ENCODE measurements at places on chromosomes 1 and 21.

DNA sequence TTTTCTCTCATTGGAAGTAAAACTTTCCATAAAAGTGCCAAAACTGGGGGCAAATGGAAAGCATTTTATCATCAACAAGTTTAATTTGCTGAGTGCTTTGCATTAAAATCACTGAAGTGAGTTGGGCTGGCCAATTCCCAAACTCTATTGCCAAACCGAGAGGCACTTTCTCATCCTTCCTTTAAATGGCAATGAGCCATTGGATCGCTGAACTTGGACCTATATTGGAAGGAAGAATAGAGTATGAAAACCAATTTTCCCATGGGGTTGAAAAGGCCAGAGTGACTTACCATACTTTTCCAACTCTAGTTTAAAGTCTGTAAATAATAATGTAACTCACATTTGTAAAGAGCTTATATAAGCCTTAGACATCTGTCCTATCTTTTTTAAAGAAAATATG lies 189.1 kb upstream of the C1orf87 start:
- DNase-seq: no peak

- no peak for DNase-seq
Measured at GRCh38 chr21:41236352-41236973, 68.5 kb downstream of the BACE2 start.

GRCh38 chr1:165828669-165829329 lies 1.4 kb downstream of the UCK2 start:
- DNase-seq: peak; percentile 12

DNA sequence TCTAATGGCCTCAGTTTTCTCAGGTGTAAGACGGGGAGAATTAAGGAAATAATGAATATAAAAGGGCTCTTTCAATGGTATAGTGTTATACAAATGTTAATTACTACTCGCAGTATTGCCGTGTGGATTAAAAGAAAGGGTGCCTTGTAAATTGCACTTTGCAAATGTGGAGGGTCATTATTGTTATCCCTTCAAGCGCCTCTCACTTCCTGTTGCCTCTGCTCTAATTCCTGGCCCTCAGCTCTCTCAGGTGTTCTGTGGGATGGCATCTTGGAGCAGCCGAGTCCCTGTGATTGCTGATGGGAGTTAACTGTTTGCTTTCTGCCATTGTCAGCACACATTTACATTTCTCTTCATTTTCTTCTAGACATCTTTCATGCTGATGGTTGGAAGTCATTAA lies 7.1 kb upstream of the S100A11 start:
- no peak for DNase-seq

DNA sequence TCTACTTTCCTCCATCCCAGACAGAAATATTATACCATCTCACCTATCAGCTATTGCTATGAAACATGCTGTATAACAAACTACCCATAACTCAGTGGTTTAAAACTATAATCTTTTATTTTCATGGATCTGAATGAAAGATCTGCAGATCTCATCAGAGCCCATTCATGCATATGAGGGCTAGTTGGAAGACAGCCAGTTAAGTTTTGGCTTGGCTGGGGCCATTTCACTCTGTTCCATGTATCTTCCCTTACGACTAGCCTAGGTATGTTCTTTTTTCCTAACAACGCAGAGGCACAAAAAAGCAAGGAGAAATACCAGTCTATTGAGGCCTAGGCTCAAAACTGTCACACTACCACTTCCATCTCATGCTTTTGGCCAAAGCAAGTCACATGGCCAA lies 28.1 kb upstream of the RGS1 start:
- DNase-seq: no peak

- no peak for DNase-seq
Measured at GRCh38 chr1:8831340-8831739, 13.9 kb upstream of the RERE start.

GRCh38 chr1:180887841-180888240 lies 24.9 kb upstream of the KIAA1614 start:
- DNase-seq: no peak

- no peak for DNase-seq
Measured at GRCh38 chr21:21813289-21813688, 815.1 kb downstream of the NCAM2 start.

DNA sequence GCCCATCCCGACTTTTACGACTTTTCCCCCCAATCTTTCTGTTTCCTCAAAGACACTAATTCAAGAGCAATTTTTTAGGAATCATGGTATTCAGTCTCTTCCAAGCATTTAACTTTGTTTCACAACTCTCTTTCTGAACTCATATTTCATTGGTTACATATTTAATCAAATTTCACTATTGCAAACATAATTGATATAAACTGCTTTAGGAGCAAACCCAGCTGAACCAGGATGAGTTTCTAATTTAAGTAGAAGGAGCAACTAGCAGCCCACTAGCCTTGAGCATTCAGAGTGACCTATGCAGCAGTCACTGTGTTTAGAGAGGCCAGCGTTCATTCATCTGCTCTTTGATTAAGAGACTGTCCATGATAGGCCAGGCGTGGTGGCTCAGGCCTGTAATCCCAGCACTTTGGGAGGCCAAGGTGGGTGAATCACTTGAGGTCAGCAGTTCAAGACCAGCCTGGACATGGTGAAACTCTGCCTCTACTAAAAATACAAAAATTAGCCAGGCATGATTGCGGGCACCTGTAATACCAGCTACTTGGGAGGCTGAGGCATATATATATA lies 1.8 kb downstream of the CELA2B start:
- no peak for DNase-seq

GRCh38 chr21:32437729-32438128 lies 25.2 kb downstream of the EVA1C start:
- DNase-seq: no peak

DNA sequence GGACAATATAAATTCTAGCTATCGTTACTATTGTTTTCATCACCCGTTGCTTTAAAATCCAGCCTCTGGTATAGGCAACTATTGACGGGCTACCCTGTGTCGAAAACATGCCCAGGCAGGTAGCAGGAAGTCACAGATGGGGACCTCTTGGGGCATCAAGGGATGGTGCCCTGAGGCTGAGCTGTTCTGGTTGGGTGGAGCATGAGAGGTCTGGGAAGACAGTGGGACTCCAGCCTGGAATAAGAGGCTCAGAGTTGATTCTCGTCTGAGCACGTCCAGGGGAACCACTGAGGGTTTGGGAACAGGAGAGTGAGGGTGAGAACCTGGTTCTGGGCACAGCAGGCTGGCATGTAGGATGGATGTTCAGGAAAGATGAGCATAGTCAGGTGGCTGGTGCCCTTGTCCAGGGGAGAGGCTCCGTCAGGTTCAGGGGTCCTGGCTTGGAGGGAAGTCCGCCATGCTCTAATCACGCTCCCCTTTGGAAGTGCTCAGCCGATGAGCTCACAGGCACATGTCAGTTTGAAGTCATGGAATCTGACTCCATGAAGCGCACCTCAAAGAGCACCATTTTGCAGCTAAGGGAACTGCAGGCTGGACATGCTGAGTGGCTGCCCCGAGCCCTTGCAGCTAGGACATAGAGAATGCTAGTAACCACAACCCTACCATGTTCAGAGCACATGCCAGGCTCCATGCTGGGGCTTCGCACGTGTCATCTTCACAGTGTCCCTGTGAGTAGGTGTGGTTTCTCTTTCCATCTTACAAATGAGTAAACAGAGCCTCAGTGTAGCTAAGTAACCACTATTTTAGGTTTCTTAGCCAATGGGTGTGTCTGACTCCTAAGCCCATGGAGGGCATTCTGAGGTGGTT lies 21.0 kb downstream of the PCSK9 start:
- no peak for DNase-seq

- no peak for DNase-seq
Measured at GRCh38 chr1:81192647-81193642, 607.8 kb upstream of the ADGRL2 start.

GRCh38 chr21:21324297-21324696 lies 326.1 kb downstream of the NCAM2 start:
- DNase-seq: no peak

DNA sequence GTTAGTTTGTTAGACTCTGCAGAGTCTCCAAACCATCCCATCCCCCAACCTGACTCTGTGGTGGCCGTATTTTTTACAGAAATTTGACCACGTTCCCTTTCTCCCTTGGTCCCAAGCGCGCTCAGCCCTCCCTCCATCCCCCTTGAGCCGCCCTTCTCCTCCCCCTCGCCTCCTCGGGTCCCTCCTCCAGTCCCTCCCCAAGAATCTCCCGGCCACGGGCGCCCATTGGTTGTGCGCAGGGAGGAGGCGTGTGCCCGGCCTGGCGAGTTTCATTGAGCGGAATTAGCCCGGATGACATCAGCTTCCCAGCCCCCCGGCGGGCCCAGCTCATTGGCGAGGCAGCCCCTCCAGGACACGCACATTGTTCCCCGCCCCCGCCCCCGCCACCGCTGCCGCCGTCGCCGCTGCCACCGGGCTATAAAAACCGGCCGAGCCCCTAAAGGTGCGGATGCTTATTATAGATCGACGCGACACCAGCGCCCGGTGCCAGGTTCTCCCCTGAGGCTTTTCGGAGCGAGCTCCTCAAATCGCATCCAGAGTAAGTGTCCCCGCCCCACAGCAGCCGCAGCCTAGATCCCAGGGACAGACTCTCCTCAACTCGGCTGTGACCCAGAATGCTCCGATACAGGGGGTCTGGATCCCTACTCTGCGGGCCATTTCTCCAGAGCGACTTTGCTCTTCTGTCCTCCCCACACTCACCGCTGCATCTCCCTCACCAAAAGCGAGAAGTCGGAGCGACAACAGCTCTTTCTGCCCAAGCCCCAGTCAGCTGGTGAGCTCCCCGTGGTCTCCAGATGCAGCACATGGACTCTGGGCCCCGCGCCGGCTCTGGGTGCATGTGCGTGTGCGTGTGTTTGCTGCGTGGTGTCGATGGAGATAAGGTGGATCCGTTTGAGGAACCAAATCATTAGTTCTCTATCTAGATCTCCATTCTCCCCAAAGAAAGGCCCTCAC lies at the start of gene OLIG2:
Gene OLIG2 (plus strand): TSS at position 447 of the 954 bp plus-strand sequence. CDS start 928 bp downstream, outside the sequence.
- no peak for DNase-seq

- no peak for DNase-seq
Measured at GRCh38 chr1:93081716-93082115, 2.6 kb downstream of the MTF2 start.

GRCh38 chr21:40687625-40688024 lies 159.3 kb downstream of the DSCAM start:
- no peak for DNase-seq

- no peak for DNase-seq
Measured at GRCh38 chr1:239322369-239322768, 64.0 kb upstream of the CHRM3 start.

GRCh38 chr1:114032271-114033215 lies 53.3 kb downstream of the OLFML3 start:
- no peak for DNase-seq

GRCh38 chr1:168234846-168235547 lies 9.2 kb downstream of the SFT2D2 start:
- peak; percentile 18 for DNase-seq

- no peak for DNase-seq
Measured at GRCh38 chr1:56123421-56123820, 455.9 kb downstream of the PLPP3 start.

DNA sequence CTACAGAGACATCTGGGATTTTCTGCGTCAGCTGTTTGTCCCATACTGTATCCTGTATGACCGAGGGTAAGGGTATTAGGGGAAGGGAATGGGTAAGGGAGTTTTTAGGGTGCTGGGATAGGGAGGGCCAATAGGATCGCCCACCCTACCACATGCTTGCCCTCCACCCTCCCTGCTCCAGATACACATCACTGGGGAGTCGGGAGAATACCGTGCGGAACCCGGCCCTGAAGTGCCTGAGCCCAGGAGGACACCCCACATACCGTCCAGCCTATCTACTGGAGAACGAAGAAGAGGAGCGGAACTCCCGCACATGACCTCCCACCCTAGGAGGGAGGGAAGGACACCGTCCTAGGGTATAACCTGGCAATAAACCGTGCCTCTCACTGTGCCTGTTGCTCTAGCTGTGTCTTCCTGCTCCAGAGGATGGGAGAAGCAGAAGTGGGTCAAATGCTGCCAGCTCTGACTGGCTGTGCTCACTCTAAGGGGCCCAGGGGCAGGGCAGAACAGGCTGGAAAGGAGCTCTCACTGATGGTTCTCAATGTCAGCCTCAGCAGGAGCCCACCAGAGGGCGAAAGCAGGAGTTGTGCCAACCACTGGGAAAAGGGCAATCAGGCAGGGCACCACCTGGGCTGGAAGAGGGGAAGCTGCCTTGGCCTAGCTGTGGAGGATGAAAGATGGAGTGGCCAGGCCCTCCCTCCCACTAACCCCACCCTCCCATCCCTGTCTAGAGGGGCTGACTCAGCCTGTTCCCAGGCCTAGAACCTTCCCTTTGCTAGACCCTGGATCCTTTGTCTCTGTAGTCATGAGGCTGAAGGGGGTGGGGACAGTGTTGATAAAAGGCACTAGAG lies 440 bp upstream of the LENEP start:
- no peak for DNase-seq

DNA sequence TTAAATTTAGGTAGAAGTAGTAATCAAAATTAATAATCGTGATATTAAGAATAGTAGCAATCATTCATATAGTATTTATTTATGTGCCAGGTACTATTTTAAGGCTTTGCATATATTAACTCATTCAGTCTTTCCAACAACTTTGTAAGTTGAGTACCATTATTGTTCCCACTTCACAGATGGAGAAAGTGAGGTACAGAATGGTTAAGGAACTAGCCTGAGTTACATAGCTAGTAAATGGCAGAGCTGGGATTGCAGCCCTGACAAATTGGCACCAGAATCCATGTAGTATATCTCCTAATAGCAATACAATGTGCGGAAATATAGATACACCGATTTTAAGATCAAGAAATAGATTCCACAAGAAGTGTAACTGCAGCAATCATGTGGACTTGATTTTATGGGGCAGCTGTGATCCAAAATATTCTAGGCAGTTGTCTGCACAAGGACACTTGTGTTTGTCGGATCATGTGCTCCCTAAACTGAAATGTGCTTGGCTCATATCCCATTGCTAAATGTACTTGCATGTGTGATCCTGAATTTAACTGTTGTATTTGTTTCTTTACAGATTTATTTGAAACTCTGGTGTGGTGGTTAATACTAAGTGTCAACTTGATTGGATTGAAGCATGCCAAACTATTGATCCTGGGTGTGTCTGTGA lies 5.8 kb upstream of the GTF2B start:
- no peak for DNase-seq

DNA sequence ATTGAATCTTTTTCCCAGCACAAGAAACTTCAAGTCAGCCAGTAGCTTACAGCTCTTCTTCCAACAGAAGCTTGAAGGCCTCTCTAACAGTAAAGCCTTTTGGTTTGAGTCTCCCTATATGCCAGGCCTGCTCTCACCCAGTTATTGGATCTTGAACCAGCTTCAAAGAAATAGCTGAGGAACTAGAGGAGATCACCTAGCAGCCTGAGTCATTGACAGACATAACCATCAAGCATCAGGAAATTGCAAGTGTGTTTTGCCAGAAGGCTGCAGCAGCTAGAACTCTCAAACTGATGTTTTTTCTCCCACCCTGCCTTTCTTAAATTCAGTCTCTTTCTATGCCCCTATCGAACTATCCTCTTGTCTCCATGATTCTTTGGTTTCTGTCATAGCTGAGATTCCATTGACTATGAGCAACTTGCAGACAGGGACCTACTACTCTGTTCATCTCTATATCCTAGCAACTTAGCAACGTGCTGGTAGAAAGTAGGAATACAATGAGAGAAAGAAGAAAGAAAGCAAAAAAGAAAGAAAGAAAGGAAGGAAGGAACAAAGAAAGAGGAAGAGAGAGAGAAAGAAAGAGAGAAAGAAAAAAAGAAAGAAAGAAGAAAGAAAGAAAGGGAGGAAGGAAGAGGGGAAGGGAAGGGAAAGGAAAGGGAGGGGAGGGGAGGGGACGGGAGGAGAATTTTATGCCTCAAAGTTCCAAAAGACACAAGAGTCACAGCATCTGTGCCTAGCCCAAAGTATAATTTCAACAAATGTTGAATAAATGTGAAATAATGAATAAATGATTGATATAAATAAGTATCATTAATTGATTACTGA lies 60.0 kb upstream of the FGGY start:
- no peak for DNase-seq

GRCh38 chr1:189356206-189356605 lies 1121.5 kb downstream of the BRINP3 start:
- DNase-seq: no peak

All from activated CD4-positive, alpha-beta T cell treated with anti-CD3 and anti-CD28 coated beads for 24 hours (primary cell).